ENCODE measurements at places on chromosomes 7 and 10.

GRCh38 chr7:147145194-147145593, 1028.6 kb downstream of the CNTNAP2 start:
- no peak for ATAC-seq

GRCh38 chr10:67114945-67115344, 189.1 kb downstream of the LRRTM3 start:
- ATAC-seq = no peak

GRCh38 chr10:128614802-128615553, 488.8 kb upstream of the MKI67 start:
- no peak for ATAC-seq

DNA sequence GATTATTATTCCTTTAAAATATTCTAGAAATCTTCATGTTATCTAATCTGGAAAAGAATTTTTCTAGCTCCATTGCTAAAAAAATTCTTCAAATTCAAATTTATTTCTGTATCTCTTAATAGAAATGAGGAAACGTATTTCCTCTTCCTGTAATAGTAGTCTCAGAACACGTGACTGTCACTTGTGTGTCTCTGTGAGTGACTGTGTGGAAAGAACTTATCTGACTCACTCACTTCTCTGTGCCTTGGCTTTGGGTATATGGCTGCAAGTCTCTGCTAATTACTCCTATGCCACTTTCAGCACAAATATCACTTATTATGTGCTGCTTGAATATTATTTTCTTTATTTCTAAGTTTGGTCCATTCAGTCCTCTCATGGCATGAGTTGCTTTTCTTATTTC, 132.7 kb downstream of the CNTNAP2 start:
- ATAC-seq = no peak

GRCh38 chr10:8316284-8316683, 261.8 kb downstream of the GATA3 start:
- ATAC-seq = no peak

- ATAC-seq = no peak
Observed at GRCh38 chr7:51300762-51301674, 15.6 kb downstream of the COBL start.

GRCh38 chr7:5620459-5620881, 161.0 kb downstream of the RNF216 start:
- no peak for ATAC-seq

DNA sequence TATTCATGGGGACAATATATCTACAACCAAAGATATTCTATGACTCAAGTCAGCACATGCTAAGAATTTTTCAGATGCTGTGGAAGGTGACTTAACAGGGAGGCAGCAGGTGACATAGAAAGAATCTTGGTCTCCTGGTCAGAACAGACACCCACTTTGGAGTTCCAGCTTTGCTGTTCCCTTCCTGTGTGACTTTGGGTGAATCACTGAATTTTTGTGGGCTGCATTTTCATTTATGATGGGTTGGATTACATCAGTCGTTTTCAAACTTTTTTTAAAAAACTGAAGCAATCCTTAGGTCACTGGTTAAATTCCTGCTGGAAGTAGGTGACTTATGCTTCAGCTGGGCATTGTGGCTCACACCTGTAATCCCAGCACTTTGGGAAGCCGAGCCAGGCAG, 24.9 kb downstream of the RGR start:
- ATAC-seq = no peak

- no peak for ATAC-seq
Observed at GRCh38 chr10:45386657-45387056, 12.6 kb downstream of the ALOX5 start.

- no peak for ATAC-seq
Observed at GRCh38 chr7:30301751-30302150, 17.4 kb downstream of the ZNRF2 start.

- ATAC-seq = no peak
Observed at GRCh38 chr10:35458500-35459448, 122.5 kb downstream of the CCNY start.

Data from activated CD4-positive, CD25-positive, alpha-beta regulatory T cell treated with anti-CD3 and anti-CD28 coated beads, Interleukin-2, amount 50 U/mL, for 24 hours (primary cell).